IMR-90 (cell line): ENCODE measurements at places on chromosomes 5 and 9.

- H3K4me1 ChIP-seq, result no peaks in the 10 kb centered on the region
- H3K4me3 ChIP-seq, result no peak overlapping the region
- H3K27ac ChIP-seq, result no peak overlapping the region
- DNase-seq, result no peak
- H3K27me3 ChIP-seq, result no peaks in the 10 kb centered on the region
- H3K36me3 ChIP-seq, result no peaks in the 10 kb centered on the region
These were observed 46.5 kb upstream of the ASTN2 start for GRCh38 chr9:117461386-117461785.

DNA sequence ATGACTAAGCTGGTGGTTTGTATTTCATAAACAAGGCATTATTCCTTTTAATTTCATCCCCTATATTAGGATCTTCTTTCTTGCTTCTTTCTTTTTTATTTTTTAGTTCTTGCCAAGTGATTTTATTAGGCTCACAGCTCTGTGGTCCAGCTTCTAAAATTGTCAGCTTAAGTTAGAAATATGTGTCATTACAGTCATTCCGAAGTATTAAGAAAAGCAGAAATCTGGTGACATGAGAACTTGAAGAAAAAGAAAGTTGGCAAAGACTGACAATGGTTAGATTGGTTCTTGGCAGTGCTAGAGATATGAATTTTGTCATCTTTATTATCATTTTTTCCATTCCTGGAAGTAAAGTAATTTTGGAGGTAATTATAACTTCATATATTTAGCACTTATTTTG is 166.5 kb upstream of the PRR16 start:
- H3K4me1 ChIP-seq, result peaks cover 4% of the 10 kb centered on the region; the same call in 1 of the 2 replicates
- no peak overlapping the region for H3K4me3 ChIP-seq
- H3K36me3 ChIP-seq, result no peaks in the 10 kb centered on the region
- H3K27ac ChIP-seq, result no peak overlapping the region

DNA sequence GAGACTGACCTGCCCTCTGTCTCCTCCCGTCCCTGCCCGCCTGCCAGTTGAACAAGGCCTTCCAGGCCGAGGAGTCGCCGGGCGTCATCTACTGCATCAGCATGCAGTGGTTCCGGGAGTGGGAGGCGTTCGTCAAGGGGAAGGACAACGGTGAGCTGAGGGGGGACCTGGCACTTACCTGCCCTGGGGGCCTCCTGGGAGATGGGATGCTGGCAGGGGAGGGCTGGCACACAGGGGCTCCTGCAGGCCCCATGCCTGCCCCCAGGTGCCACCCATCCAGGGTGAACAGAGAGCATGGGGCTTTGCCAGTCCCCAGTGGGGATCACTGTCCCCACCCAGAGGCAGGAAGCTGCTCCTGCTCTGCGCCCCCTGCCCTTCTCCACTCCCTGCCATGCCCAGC is 43.0 kb downstream of the USP20 start:
- DNase-seq, result no peak
- no peak overlapping the region for H3K4me3 ChIP-seq
- no peaks in the 10 kb centered on the region for H3K4me1 ChIP-seq
- H3K27me3 ChIP-seq, result no peaks in the 10 kb centered on the region
- H3K36me3 ChIP-seq, result peaks cover 56% of the 10 kb centered on the region

GRCh38 chr9:28938981-28939380 is 1365.7 kb upstream of the C9orf72 start:
- no peaks in the 10 kb centered on the region for H3K4me1 ChIP-seq
- DNase-seq, result no peak
- H3K27me3 ChIP-seq, result no peaks in the 10 kb centered on the region
- H3K36me3 ChIP-seq, result no peaks in the 10 kb centered on the region
- H3K27ac ChIP-seq, result no peak overlapping the region
- H3K4me3 ChIP-seq, result no peak overlapping the region

DNA sequence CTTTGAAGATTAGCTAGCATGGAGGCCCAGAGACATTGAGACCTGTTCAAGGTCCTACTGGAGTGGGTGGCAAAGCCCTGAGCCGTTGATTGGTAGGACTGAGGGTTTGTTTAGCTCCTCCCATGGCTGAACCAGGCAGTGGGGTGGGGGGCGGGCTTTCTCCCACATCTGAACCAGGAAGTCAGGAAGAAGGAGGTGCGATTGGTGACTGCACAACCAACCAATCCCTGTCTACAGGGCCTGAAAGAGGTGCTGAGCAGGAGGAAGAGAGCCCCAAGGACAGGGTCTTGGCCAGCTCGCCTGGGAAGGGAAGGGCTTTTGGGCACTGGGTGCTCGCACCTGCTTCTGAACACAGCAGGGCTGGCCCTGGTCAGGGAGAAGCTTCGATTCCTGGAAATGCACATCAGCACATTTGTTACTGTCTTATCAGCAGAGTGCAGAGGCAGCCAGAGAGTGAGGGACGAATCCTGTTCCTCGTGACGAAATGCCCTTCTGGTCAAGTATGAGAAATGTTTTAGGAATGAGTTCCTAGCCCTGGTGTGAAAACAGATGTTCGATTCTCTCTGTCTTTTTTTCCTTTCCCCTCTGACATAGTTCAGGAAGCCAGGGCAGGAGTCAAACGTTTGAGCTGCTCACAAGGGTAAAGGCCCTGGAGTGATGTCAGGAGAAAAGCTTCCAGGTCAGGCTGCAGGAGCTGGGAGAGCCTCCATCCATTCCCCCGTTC is 294.8 kb upstream of the KLF4 start:
- no peak overlapping the region for H3K4me3 ChIP-seq
- peaks cover 8% of the 10 kb centered on the region for H3K4me1 ChIP-seq

- no peak for DNase-seq
- H3K36me3 ChIP-seq, result no peaks in the 10 kb centered on the region
- no peak overlapping the region for H3K4me3 ChIP-seq
- H3K27me3 ChIP-seq, result no peaks in the 10 kb centered on the region
- H3K27ac ChIP-seq, result no peak overlapping the region
These were observed 109.0 kb upstream of the DAB2 start for GRCh38 chr5:39533749-39534148.

- no peak overlapping the region for H3K27ac ChIP-seq
- H3K4me3 ChIP-seq, result no peak overlapping the region
- peaks cover 6% of the 10 kb centered on the region; the same call in 1 of the 2 replicates for H3K27me3 ChIP-seq
- no peaks in the 10 kb centered on the region for H3K36me3 ChIP-seq
These were observed 144.6 kb downstream of the CACNA1B start for GRCh38 chr9:138022121-138022741.

- H3K27me3 ChIP-seq, result no peaks in the 10 kb centered on the region
- no peaks in the 10 kb centered on the region for H3K36me3 ChIP-seq
- H3K27ac ChIP-seq, result peak overlapping the region; percentile 94; the same call in 1 of the 2 replicates
- peak overlapping the region; percentile 44 for H3K4me3 ChIP-seq
- H3K4me1 ChIP-seq, result peaks cover 4% of the 10 kb centered on the region; the same call in 1 of the 2 replicates
These were observed 14.1 kb downstream of the HSPB3 start for GRCh38 chr5:54469622-54470021.

DNA sequence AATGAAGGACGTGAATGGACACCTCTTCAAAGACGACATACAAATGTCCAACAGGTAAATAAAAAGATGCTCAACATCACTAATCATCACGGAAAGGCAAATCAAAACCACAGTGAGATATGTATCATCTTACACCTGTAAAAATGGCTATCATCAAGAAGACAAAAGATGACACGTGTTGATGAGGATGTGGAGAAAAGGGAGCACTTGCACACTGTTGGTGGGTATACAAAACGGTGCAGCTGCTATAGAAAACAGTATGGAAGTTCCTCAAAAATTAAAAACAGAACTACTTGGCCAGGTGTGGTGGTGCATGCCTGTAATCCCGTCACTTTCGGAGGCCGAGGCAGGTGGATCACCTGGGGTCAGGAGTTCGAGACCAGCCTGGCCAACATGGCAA is 47.9 kb downstream of the STK10 start:
- H3K4me3 ChIP-seq, result no peak overlapping the region
- no peak for DNase-seq
- H3K27me3 ChIP-seq, result no peaks in the 10 kb centered on the region
- H3K4me1 ChIP-seq, result peaks cover 14% of the 10 kb centered on the region

DNA sequence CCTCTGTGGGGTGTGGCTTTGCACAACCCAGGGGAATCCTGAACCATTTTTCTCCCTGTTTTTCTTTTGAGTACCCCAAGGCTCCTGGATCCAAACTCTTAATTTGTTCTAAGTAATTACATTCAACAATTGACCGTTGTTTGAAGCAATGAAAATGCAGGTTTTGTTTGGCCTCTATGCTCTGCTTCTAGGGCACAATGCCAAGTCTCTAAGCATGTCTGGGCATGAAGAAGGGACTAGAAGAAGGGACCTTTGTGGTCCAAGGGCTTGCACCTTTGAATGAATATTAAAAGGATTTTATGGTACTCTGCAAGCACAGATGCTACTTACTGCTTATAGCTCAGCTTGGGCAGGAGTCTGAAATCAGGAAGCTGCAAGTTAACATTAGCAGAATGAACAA is 6.6 kb upstream of the ENC1 start:
- no peak overlapping the region for H3K27ac ChIP-seq
- peaks cover 14% of the 10 kb centered on the region for H3K4me1 ChIP-seq
- H3K27me3 ChIP-seq, result no peaks in the 10 kb centered on the region
- no peaks in the 10 kb centered on the region for H3K36me3 ChIP-seq

DNA sequence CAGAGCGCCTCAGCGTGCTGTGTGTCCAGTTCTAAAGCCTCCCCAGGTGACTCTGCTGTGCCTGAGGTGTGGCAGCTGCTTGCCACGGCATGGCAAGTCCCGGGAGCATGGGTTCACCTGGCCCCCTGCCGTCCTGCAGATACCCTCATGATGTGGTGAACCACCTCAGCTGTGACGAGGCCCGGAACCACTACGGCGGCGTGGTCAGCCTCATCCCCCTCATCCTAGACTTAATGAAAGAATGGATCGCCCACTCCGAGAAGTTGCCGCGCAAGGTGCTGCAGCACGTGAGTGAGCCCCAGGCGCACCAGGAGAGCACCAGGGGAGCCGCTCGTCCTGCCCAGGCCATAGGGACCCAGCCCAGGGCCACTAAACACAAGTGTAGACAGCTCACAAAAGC is 9.5 kb downstream of the SPACA9 start:
- peaks cover 9% of the 10 kb centered on the region for H3K36me3 ChIP-seq
- DNase-seq, result no peak
- H3K4me3 ChIP-seq, result no peak overlapping the region
- no peaks in the 10 kb centered on the region for H3K4me1 ChIP-seq
- H3K27me3 ChIP-seq, result no peaks in the 10 kb centered on the region

DNA sequence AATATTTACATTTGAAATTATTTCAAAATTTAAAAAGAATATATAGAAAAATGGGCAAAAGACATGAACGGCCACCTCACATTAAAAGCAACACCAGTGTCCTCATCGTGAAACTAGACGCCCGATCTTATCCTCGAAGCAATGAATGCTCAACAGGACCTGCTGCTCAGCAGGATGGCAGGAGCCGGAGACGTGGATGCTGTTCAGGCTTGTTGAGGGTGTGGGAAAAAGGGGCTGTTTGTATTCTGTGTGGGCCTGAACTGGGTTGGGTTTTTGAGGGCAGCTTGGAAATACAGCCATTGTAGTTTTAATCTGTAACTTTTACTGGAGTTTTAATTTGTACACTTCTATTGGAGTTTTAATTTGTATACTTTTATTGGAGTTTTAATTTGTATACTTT is 20.3 kb downstream of the EXOC3 start:
- peaks cover 67% of the 10 kb centered on the region for H3K36me3 ChIP-seq
- H3K4me3 ChIP-seq, result no peak overlapping the region
- peaks cover 2% of the 10 kb centered on the region for H3K4me1 ChIP-seq
- H3K27ac ChIP-seq, result no peak overlapping the region

- H3K4me3 ChIP-seq, result no peak overlapping the region
- H3K27me3 ChIP-seq, result no peaks in the 10 kb centered on the region
- no peak overlapping the region for H3K27ac ChIP-seq
- H3K4me1 ChIP-seq, result peaks cover 5% of the 10 kb centered on the region; the same call in 1 of the 2 replicates
- H3K36me3 ChIP-seq, result peaks cover 19% of the 10 kb centered on the region
These were observed 4.1 kb upstream of the SCAI start for GRCh38 chr9:125147401-125147951.

DNA sequence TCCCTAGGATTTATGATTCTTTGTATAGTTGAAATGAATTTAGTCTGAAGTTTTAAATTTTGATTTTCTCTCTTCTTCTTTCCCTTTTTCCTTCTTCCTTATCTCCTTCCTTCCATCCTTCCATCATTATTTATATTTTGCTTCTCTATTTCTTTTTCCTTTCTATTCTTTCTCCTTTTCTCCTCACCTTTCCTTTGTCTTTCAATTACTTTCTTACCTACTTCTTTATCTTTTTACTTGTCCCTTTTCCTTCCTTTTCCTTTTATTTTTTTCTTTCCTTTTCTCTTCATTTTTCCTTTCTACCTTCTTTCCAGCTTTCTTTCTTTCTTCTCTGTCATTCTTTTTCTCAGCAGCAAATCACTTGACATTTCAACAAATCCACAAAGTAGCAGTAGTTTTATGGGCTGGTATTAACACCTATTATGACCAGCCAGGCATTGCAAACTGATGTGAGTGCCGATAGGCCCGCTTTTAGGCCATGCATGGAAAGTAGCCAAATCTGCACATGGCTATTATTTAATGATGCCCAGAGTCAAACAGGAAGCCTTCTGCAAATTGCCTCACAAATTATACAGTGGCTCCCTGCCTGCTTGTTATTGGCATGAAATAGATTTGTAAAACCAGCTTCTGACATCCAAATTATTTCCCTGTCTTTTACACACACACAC is 37.1 kb upstream of the NR3C1 start:
- no peak for DNase-seq
- H3K4me3 ChIP-seq, result no peak overlapping the region
- no peak overlapping the region for H3K27ac ChIP-seq
- H3K4me1 ChIP-seq, result no peaks in the 10 kb centered on the region; the same call in 1 of the 2 replicates

DNA sequence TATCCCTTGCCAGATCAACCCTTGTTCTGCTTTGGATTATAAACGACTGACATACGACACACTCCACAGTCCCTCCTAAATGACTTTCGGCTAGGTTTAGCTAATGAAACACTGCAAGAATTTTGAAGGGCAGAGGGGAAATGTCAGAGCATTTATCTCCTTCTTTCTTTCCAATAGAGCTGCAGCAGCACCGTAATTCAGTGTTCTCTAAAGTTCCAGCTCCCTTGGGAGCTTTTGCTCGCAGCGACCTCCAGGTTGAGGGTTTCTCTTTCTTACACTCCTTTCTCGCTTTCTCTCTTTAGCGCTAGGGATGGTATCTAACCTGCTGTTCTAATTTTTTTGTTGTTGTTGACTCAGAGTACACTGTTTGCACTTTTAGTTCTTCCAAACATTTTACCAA is 467.1 kb upstream of the ST8SIA4 start:
- no peak overlapping the region for H3K27ac ChIP-seq
- no peaks in the 10 kb centered on the region for H3K27me3 ChIP-seq

DNA sequence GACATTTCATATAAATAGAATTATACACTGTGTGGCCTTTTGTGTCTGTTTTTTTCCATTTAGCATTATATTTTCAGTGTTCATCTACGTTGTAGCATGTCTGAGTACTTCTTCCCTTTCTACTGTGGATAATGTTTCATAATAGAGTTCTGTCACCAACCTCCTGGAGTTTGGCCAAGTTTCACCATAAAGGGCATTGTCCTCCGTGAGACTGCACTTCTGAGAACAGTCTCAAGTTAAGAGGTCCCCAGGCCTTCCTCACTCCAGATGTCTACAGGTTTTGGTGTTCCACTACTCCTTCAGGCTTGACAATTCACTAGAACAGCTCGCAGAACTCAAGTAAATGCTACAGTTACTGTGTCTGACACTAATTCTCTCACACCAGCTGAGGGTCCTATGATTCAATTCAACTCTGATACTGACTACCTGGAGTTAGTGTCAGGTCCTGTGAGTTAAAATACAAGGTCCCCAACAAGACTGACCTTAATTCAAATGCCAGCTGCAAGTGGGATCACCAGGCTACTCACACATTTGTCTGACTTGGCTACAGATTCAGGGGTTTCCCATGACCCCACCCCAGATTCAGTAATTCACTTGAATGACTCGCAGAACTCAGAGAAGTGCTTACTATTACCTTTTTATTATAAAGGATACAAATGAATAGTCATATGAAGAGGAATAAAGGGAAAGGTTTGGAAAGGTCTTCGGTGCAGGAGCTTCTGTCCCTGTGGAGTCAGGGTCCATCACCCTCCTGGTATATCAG is 31.1 kb downstream of the SLC35A4 start:
- no peak overlapping the region for H3K4me3 ChIP-seq
- no peaks in the 10 kb centered on the region for H3K36me3 ChIP-seq
- H3K4me1 ChIP-seq, result peaks cover 7% of the 10 kb centered on the region
- no peak overlapping the region for H3K27ac ChIP-seq
- peaks cover 2% of the 10 kb centered on the region; the same call in 1 of the 2 replicates for H3K27me3 ChIP-seq
